Body of pancreas (tissue), 4 donors: ENCODE measurements at places on chromosomes 1 and 21. TPM values are rescaled to one million over a fixed set of nuclear protein-coding genes. Genes with fewer than 3 reads are reported as not detected.

The BTBD8 gene
- 6.6 TPM for total RNA-seq

- H3K4me3 ChIP-seq: no peak overlapping the region
- no peak for DNase-seq
- H3K4me1 ChIP-seq: no peaks in the 10 kb centered on the region
- no peaks in the 10 kb centered on the region for H3K36me3 ChIP-seq
These were observed 33.7 kb upstream of the FBXO28 start for GRCh38 chr1:224080115-224080774.

DNA sequence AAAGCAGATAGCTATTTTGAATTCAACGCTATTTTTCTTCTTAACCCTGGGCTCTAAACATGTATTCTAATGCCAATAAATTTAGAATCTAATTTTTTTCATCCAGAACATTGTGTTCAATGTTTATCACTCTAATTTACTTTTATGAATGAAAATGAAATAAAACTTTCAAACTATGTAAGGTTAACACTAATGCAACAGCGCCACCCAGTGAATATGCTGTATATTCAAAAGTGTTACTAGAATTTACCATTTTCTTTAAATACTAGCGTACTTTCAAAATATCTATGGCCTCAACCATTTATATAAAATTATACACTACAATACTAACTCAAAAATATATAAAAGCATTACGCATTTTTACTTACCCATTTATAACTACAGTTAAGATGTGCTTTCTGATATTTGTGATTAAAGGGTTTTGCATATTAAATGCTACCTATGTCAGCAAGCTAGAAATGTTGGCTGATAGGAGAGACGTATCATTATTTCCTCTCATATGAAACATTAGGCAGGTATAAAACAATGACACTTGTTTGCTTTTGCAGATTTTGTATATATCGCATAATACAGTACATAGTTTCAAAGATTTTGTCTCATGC, 5.9 kb upstream of the NUF2 start:
- peaks cover 4% of the 10 kb centered on the region for H3K4me1 ChIP-seq
- peak; percentile 22 for DNase-seq
- H3K27me3 ChIP-seq: no peaks in the 10 kb centered on the region
- no peaks in the 10 kb centered on the region for H3K36me3 ChIP-seq
- H3K4me3 ChIP-seq: no peak overlapping the region

The FTCD gene
- 0.33 TPM for total RNA-seq

DNA sequence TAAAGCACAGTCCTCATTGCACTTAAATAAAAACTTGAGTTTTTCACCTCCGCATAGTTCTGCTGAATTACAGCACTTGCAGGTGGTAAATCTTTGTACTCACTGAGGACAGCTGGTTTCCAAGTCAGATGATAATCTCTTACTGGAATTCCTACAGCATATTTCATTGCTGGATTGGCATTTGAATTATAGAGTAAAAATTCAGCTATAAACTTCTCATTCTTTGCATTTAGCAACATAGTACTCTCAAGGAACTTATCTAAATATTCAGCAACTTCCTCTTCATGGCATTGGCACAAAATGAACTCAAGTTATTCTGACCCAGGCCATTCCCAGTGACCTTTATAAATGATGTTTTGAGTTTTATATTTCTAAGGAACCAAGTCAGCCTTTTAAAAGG, 23.4 kb downstream of the GORAB start:
- H3K27me3 ChIP-seq: no peaks in the 10 kb centered on the region
- H3K4me1 ChIP-seq: no peaks in the 10 kb centered on the region

GRCh38 chr1:3645666-3646355, 4.1 kb downstream of the WRAP73 start:
- H3K4me1 ChIP-seq: peaks cover 27% of the 10 kb centered on the region
- peaks cover 3% of the 10 kb centered on the region for H3K36me3 ChIP-seq
- peaks cover 4% of the 10 kb centered on the region for H3K27me3 ChIP-seq
- DNase-seq: no peak
- no peak overlapping the region for H3K27ac ChIP-seq

DNA sequence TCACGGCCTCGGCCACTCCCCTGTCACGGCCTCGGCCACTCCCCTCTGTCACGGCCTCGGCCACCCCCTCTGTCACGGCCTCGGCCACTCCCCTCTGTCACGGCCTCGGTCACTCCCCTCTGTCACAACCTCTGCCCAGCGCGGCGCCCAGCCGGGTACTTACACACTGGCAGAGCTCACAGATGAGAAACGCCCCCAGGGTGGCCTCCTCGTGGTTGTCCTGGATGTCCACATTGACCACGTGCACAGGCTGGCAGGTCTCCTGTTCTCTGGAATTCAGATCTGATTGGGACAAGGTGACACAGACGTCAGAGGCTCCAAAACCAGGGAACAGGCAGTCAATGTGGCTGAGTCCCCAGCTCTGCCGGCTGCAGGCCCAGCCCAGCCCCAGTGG, 3.3 kb upstream of the TMEM240 start:
- H3K27ac ChIP-seq: no peak overlapping the region
- peaks cover 2% of the 10 kb centered on the region for H3K36me3 ChIP-seq
- H3K4me1 ChIP-seq: peaks cover 12% of the 10 kb centered on the region

DNA sequence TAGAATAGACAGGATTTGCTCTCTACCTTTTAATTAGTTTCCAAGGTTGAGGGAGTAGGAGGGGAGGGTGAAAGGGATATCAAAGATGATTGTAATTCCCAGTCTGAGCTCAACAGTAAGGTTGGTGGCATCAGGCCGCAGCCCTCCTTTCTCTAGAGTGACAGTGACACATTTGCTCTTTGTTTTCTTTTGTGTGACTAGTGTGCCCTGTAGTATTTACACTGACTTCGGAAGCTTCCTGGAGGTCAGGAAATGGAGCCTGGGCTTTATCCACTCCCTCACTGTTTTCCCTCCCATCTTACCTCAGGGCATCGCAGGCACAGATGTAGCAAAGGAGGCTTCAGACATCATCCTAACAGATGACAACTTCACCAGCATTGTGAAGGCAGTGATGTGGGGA, 44.7 kb upstream of the LAX1 start:
- no peaks in the 10 kb centered on the region for H3K27me3 ChIP-seq
- no peak overlapping the region for H3K27ac ChIP-seq
- H3K4me3 ChIP-seq: no peak overlapping the region

DNA sequence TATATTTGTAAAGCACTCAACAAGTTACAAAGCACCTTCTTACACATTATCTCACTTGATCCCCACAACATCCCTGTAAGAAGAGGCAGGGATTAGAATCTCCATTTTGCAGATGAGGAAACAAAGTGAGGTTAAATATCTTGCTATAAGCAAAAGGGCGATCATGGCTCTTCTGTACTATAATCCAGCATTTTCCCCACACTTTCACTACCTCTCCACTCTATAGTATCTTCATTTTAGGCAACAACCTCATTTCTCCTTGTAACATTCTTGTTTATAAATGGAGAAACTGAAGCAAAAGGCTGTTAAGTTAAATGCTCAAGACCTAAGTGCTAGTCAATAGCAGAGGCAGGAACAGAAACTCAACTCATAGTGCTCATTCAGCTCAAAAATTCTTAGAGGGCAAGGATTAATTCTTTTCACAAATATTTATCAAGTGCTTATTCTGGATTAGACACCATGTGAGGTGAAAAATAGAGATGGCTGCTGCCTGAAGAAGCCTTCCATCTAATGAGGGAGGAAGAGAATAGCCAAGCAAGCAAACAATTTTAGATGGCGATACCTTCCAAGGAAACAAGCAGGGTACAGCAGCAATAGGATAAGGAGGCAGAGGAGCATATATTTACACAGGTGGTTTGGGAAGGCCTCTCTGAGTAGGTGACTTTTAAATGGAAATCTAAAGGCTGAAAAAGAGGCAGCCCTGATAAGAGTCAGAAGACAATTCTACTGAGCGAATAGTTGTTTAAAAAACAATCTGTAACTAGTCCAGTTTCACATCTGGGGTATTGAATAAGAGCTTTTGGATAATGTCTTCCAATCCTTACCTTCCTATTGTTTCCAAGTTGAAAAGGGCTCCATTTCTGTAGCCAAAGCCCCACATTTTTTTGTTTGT, 3.5 kb downstream of the ERRFI1 start:
- no peaks in the 10 kb centered on the region for H3K27me3 ChIP-seq
- no peaks in the 10 kb centered on the region for H3K36me3 ChIP-seq
- peak overlapping the region; percentile 26 for H3K4me3 ChIP-seq
- peaks cover 69% of the 10 kb centered on the region for H3K4me1 ChIP-seq
- no peak for DNase-seq

The RRAGC gene
- 7.0 TPM for total RNA-seq

The SH3D21 gene
- total RNA-seq: 0.33 TPM

DNA sequence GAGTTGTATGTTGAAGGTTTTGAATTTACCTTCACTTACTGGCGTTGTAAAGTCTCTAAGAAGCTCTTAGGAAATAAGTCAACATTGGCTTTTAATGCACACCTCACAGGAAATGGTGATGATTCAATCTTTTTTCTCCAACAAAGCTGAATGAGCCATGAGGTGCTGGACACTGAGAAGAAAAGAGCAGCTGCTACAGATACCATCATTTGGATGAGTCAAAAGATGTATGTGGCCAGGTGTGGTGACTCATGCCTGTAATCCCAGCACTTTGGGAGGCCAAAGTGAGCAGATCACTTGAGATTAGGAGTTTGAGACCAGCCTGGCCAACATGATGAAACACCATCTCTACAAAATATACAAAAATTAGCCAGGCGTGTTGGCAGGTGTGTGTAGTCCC, 3.3 kb upstream of the IL23R start:
- no peaks in the 10 kb centered on the region for H3K27me3 ChIP-seq
- no peak for DNase-seq
- H3K4me3 ChIP-seq: no peak overlapping the region
- H3K36me3 ChIP-seq: no peaks in the 10 kb centered on the region
